Prostate gland (tissue), 2 donors: ENCODE measurements at places on chromosomes 4 and X. TPM values are rescaled to one million over a fixed set of nuclear protein-coding genes. Genes with fewer than 3 reads are reported as not detected.
A peak's percentile ranks its signal among the peaks of the same experiment; 100 is the strongest.

ADAMTS3 gene
- 4.0 TPM for total RNA-seq

DNA sequence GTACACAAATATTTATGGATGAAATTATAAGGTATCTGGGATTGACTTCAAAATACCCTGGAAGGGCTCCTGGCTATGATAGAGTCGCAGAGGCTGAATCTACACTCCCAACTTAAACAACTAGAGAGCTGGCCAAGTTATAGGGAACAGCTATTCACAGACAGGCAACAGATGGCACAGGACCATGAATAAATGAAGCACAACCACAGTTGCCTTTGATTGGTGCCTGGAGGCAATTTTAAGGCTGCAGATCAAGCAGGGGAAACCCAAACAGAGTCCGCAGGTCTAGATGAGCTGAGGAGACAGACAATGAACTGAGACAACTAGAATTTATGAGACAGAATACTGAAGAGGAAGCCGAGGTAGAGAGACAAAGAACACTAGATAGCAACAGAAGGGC is 155.9 kb downstream of the EVC2 start:
- H3K27ac ChIP-seq: no peak overlapping the region
- DNase-seq: no peak
- no peaks in the 10 kb centered on the region for H3K27me3 ChIP-seq

STAP1 gene
- 0.34 TPM for total RNA-seq

- no peaks in the 10 kb centered on the region for H3K36me3 ChIP-seq
- no peak overlapping the region for H3K27ac ChIP-seq
- no peaks in the 10 kb centered on the region for H3K27me3 ChIP-seq
- no peak for DNase-seq
Measured at GRCh38 chr4:60743654-60744053, 456.5 kb upstream of the ADGRL3 start.

GRCh38 chr4:121472937-121473721 is 92.3 kb upstream of the QRFPR start:
- H3K27me3 ChIP-seq: no peaks in the 10 kb centered on the region
- no peaks in the 10 kb centered on the region for H3K36me3 ChIP-seq
- DNase-seq: no peak
- H3K27ac ChIP-seq: no peak overlapping the region

OCIAD2 gene
- total RNA-seq: 12.5 TPM

DNA sequence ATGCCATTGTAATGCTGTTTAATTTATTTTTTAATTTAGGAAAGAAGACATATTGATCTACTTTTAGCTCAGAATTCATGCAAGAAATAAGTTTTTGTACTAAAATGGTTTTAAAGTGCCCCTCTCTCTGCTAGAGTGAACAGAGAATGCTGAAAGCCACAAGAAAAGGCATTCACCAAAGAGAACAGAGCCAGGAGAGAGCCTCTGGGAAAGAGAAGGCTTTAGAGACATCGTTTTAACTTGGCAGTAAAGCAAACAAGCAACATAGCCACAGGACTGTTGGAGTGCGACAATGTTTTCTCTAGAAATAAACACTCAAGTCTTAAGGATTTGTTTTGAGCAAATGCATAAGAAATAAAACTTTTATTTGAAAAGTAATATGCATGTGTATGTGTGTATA is 484.1 kb upstream of the CPEB2 start:
- no peaks in the 10 kb centered on the region for H3K36me3 ChIP-seq
- no peak for DNase-seq
- no peak overlapping the region for H3K27ac ChIP-seq
- H3K4me1 ChIP-seq: no peaks in the 10 kb centered on the region
- no peak overlapping the region for H3K4me3 ChIP-seq

SGCB gene
- total RNA-seq: 44.0 TPM

DNA sequence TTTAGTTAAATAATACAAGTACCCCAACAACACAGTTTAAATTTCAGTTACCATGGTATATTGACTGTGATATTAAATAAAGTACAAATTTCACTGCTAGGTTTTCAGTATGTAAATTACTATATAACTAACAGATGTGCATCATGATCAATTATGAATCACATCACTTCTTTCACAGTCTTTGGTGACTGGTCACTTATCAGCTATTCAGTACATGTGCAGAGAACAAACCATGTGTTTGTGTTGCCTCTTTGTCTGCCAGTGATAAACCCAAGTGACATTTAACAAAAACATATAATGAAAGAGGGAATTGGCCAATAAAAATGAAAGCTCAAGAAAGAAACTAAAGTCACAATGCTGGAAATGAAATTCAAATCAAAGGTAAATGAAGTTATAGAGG is 249.3 kb downstream of the CHIC1 start:
- no peak overlapping the region for H3K27ac ChIP-seq
- H3K4me1 ChIP-seq: no peaks in the 10 kb centered on the region
- no peak overlapping the region for H3K4me3 ChIP-seq
- H3K36me3 ChIP-seq: no peaks in the 10 kb centered on the region
- no peaks in the 10 kb centered on the region for H3K27me3 ChIP-seq
- DNase-seq: no peak

PNCK gene
- total RNA-seq: 8.5 TPM

- no peak overlapping the region for H3K4me3 ChIP-seq
- DNase-seq: no peak
- H3K4me1 ChIP-seq: no peaks in the 10 kb centered on the region
- H3K27me3 ChIP-seq: no peaks in the 10 kb centered on the region
Measured at GRCh38 chr4:32169841-32170240, 1449.7 kb downstream of the PCDH7 start.

CTAG2 gene
- total RNA-seq: not detected

CSAG2 gene
- total RNA-seq: not detected

- no peak overlapping the region for H3K27ac ChIP-seq
- no peaks in the 10 kb centered on the region for H3K4me1 ChIP-seq
- no peaks in the 10 kb centered on the region for H3K27me3 ChIP-seq
- H3K36me3 ChIP-seq: no peaks in the 10 kb centered on the region
- no peak for DNase-seq
Measured at GRCh38 chr4:54700986-54701385, 43.2 kb downstream of the KIT start.

DNA sequence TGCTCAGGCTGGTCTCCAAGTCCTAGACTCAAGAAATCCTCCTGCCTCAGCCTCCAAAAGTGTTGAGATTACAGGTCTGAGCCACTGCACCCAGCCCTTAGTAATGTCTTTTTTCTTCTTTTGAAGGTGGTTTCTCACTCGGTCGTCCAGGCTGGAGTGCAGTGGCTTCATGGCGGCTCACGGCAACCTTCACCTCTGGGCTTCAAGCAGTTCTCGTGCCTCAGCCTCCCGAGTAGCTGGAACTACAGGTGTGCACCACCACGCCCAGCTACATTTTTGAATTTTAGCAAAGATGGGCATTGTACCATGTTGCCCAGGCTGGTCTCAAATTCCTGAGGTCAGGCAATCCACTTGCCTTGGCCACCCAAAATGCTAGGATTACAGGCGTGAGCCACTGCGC is 32.3 kb upstream of the ASMTL start:
- H3K4me1 ChIP-seq: no peaks in the 10 kb centered on the region
- DNase-seq: no peak
- no peak overlapping the region for H3K27ac ChIP-seq
- no peaks in the 10 kb centered on the region for H3K27me3 ChIP-seq

GRCh38 chr4:14177987-14178386 is 550.5 kb upstream of the BOD1L1 start:
- no peaks in the 10 kb centered on the region for H3K36me3 ChIP-seq
- H3K27ac ChIP-seq: no peak overlapping the region
- no peak for DNase-seq
- H3K27me3 ChIP-seq: no peaks in the 10 kb centered on the region
- no peaks in the 10 kb centered on the region for H3K4me1 ChIP-seq
- no peak overlapping the region for H3K4me3 ChIP-seq

DNA sequence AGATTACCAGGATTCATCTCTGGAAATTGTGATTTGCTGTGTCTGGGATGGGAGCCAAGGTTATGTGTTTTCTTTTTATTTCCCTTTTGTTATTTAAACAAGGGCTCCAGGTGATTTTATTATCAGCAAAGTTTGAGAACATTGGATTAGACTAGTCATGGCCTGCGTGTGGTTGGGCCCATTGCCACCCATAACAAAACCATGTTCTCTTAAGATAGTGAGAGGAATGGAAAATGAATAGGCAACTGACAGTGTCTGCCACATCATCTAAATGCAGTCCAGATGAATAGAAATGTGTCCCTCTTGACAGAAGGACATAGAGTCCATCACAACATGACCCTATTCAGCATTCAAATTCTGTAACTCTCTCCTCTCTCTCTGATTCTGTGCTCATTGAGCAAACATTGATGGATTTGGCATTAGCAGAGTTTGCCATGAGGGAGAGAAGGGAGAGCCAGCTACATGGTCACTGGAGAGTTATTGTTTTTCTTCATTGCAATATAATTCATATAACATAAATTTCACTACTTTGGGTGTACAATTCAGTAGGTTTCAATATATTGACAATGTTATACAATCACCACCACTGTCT is 11.7 kb downstream of the XK start:
- H3K27ac ChIP-seq: no peak overlapping the region
- H3K4me1 ChIP-seq: no peaks in the 10 kb centered on the region

GRCh38 chr4:40838742-40839141 is 89.0 kb downstream of the NSUN7 start:
- H3K4me1 ChIP-seq: no peaks in the 10 kb centered on the region
- H3K27ac ChIP-seq: no peak overlapping the region
- H3K27me3 ChIP-seq: no peaks in the 10 kb centered on the region
- H3K4me3 ChIP-seq: no peak overlapping the region

PAGE1 gene
- 8.9 TPM for total RNA-seq

SERPINA7 gene
- not detected for total RNA-seq

- no peaks in the 10 kb centered on the region for H3K27me3 ChIP-seq
- H3K36me3 ChIP-seq: no peaks in the 10 kb centered on the region
Measured at GRCh38 chr4:7984286-7984925, 44.7 kb upstream of the AFAP1 start.

- peaks cover 12% of the 10 kb centered on the region for H3K4me1 ChIP-seq
- peak; percentile 69 for DNase-seq
Measured at GRCh38 chr4:87007528-87008446, 73.0 kb downstream of the AFF1 start.

DNA sequence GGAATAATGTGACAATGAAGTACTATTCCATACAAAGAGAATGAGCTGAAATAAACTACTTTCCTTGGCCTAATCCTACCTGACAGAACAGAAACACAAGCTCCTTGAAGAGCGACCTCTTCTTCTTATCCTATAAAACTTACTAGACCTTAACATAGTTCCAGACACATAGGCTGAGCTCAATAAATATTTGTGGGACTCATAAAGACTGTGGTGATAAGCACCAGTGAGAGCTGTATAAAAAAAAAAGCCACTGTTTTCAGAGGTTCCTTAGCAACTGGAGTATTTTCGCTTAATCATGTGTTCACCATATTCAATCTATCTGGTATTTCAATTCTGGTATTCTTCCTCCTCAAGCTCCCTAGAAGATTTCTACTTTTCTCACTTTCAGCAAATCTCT is 1129.6 kb downstream of the STPG2 start:
- H3K4me1 ChIP-seq: no peaks in the 10 kb centered on the region
- no peak overlapping the region for H3K4me3 ChIP-seq
- no peak for DNase-seq
- H3K36me3 ChIP-seq: no peaks in the 10 kb centered on the region
- no peaks in the 10 kb centered on the region for H3K27me3 ChIP-seq

HHIP gene
- total RNA-seq: 7.2 TPM

GRCh38 chr4:163776957-163777356 is 282.5 kb downstream of the TMA16 start:
- DNase-seq: no peak
- no peaks in the 10 kb centered on the region for H3K36me3 ChIP-seq
- no peak overlapping the region for H3K27ac ChIP-seq
- no peaks in the 10 kb centered on the region for H3K27me3 ChIP-seq
- no peak overlapping the region for H3K4me3 ChIP-seq
- no peaks in the 10 kb centered on the region for H3K4me1 ChIP-seq

MTNR1A gene
- 1.3 TPM for total RNA-seq

GRCh38 chr4:29900336-29900735 is 819.8 kb upstream of the PCDH7 start:
- no peaks in the 10 kb centered on the region for H3K4me1 ChIP-seq
- no peak overlapping the region for H3K4me3 ChIP-seq
- DNase-seq: no peak
- no peaks in the 10 kb centered on the region for H3K27me3 ChIP-seq

GRCh38 chr4:164614999-164615398 is 138.9 kb upstream of the SMIM31 start:
- H3K4me1 ChIP-seq: no peaks in the 10 kb centered on the region
- no peaks in the 10 kb centered on the region for H3K27me3 ChIP-seq
- no peak overlapping the region for H3K27ac ChIP-seq
- H3K4me3 ChIP-seq: no peak overlapping the region
- no peak for DNase-seq

VEGFD gene
- total RNA-seq: 0.68 TPM

DNA sequence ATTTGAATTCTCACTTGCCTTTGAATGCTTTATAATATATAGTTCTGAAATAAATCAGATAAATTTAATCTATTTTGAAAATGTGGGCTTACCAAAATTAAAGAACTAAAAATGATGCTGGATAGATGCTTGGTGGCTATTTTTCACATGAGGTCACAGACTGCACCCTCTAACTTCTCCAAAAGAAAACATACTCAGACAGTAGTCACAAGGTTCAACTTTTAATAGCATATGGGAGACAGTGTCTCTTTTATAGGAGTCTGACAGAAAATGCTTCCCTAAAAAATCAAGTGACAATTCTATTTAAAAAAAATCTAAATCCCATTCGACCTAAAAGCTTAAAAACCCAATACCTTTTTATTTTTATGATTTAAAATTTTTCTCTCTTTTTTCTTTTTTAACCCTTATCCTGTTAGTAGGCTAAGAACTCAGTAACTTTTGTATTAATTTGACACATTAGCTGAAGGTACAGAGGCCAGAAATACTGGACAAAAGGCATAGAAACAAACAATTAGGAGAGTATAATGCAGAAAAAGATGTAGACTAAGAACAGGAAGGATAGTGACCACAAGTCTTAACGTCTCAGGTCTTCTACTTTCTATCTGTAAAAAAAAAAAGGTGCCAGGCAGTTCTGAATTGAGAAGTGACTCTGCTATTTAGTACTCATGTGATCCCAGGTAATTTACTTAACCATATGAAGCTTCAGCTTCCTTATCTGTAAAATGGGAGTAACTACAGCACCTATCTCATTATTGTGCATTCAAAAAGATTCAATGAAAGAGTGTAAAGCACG is 7.6 kb downstream of the TIGD4 start:
- H3K27ac ChIP-seq: no peak overlapping the region
- no peak for DNase-seq
- no peaks in the 10 kb centered on the region for H3K36me3 ChIP-seq
- no peaks in the 10 kb centered on the region for H3K4me1 ChIP-seq
- H3K4me3 ChIP-seq: no peak overlapping the region

PRPS1 gene
- 37.5 TPM for total RNA-seq

UCP1 gene
- not detected for total RNA-seq

- H3K4me1 ChIP-seq: no peaks in the 10 kb centered on the region
- no peak overlapping the region for H3K4me3 ChIP-seq
- H3K27me3 ChIP-seq: no peaks in the 10 kb centered on the region
- DNase-seq: no peak
Measured at GRCh38 chr4:38957261-38957815, 74.9 kb downstream of the TMEM156 start.

ADH6 gene
- total RNA-seq: not detected

GRCh38 chr4:141210168-141210567 is 10.5 kb upstream of the ZNF330 start:
- no peak overlapping the region for H3K27ac ChIP-seq
- H3K27me3 ChIP-seq: no peaks in the 10 kb centered on the region
- no peaks in the 10 kb centered on the region for H3K36me3 ChIP-seq
- DNase-seq: no peak
- H3K4me1 ChIP-seq: no peaks in the 10 kb centered on the region
- no peak overlapping the region for H3K4me3 ChIP-seq

- DNase-seq: no peak
- no peaks in the 10 kb centered on the region for H3K36me3 ChIP-seq
- H3K4me1 ChIP-seq: no peaks in the 10 kb centered on the region
- H3K27ac ChIP-seq: no peak overlapping the region
- H3K27me3 ChIP-seq: no peaks in the 10 kb centered on the region
Measured at GRCh38 chr4:145048817-145049216, 49.2 kb downstream of the ANAPC10 start.
